Suppressor macrophage treated with lipopolysaccharide for 1 hour (primary cell): ENCODE measurements at places on chromosomes 11 and 22.

GRCh38 chr11:69636512-69637197 lies 4.3 kb upstream of the CCND1 start:
- DNase-seq, result peak; percentile 45

DNA sequence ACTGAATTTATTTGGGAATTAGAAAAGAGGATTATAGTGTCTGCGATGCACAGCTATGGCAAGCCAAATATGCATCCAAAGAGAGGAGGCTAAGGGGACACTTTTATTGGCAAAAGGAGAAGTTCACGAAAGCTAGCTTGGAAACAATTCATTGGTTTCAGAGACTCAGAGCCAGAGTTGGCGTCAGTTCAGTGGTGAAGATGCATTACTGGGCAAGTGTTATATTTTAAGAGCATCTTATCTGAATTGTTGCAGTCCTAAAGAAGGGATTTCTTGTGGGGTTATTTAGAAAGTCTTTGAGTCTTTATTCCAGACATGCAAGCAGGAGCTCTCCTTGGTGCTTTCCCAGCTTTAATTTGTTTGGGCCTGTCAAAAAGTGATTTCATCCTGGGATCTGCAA lies 15.0 kb downstream of the CLDN5 start:
- no peak for DNase-seq

DNA sequence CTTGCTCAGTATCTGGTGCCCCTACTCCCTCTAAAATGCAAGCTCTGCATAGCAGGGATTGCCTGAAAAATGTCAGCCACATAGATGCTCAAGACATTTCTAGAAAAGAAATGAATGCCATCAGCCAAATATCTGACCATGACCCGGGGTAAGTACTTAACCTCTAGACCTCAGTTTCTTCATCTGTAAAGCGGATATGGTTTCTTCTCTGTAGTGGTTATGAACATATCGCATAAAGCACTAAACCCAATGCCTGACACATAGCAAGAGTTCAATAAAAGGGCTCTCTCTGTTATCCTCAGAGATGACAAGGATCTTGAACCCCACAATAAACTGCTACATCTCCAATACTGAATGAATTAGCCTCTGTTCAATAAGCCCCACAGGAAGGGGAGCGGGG lies 122.6 kb downstream of the ABTB2 start:
- DNase-seq, result no peak

- no peak for DNase-seq
Measured at GRCh38 chr11:98398508-98398907, 622.2 kb upstream of the CNTN5 start.

DNA sequence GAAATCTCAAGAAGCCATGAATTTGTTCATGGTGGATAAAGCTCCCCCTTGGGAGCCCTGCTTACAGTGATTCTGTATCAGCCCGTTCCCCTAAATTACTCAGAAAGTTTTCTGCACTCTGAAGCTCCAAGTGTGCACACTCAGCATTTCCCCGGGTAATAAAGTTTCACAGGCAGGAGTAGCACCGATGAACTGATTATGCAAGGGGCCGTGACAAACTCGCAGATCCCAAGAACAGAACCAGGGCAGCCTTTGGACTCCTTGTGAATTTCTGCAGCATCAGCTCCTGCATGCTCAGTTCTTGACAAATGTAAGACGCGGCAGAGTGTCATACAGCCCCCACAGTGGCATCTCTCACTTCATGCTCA lies 73.5 kb downstream of the COMMD9 start:
- DNase-seq, result no peak

GRCh38 chr11:73645972-73646631 lies at the start of gene PLEKHB1:
TSS of gene PLEKHB1 (plus strand) at chr11:73646581. CDS start at chr11:73646609, 28 bp downstream.
- no peak for DNase-seq
